NCI-H345 (cell line): ENCODE measurements at places on chromosomes 7 and 10.

DNA sequence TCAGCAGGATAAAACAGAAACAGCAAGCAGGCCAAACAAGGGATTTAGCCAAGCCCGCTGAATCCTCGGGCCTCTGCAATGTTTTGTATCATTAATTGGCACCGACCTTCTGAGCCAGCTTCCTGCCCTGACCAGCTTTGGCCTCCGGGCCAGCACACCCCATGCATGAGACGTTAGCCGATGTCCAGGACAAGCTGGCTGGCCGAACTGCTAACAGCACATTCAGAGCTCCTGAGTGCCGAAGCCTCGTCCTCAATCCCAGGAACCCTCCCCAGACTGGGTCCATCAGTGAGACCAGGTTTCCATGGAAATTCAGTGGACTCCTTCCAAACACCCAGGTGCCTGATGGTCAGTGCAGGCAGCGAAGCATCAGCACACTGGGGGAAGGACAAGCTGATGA lies 134.3 kb upstream of the PFKP start:
- no peak for DNase-seq

- no peak for DNase-seq
Observed at GRCh38 chr7:131020759-131021261, 286.8 kb upstream of the KLF14 start.

DNA sequence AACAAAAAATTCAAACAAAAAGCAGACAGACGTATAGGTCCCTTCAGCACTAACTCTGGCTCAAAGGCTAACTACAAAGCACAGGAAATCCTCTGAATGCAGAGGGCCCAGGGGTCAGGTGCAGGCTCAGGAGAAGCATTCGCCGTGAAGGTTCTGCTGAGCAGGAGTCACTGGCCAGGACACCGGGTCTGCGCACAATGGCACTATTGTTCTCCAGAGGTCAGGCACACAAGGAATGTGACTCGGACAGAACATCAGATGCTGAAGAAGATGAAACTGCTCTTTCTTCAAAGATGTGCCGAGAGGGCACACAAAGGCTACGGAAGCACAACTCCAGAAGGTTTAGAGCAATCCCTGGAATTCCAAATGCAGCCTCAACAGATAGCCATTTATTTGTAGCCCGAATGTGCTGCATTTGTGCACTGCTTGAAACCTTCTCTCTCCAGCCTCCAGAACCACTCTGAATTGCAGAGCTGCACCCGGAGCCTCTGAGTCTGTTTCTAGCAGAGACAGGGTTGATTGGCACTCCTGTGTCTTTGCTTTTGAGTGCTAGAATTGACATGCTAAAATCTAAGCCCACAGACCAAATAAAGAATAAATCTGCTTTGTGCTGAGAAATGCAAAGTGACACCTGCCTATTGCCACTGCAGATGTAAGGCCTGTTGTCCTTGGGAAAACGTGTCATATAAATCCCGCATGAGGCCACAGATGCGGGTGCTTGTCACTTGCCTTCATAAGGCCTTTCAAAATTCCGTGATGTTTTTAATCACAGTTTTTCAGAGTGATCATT lies 85.4 kb upstream of the AFAP1L2 start:
- DNase-seq: no peak

- DNase-seq: no peak
Observed at GRCh38 chr10:132452216-132452650, 55.2 kb downstream of the PWWP2B start.

- no peak for DNase-seq
Observed at GRCh38 chr10:27774831-27775230, 29.2 kb upstream of the MKX start.

DNA sequence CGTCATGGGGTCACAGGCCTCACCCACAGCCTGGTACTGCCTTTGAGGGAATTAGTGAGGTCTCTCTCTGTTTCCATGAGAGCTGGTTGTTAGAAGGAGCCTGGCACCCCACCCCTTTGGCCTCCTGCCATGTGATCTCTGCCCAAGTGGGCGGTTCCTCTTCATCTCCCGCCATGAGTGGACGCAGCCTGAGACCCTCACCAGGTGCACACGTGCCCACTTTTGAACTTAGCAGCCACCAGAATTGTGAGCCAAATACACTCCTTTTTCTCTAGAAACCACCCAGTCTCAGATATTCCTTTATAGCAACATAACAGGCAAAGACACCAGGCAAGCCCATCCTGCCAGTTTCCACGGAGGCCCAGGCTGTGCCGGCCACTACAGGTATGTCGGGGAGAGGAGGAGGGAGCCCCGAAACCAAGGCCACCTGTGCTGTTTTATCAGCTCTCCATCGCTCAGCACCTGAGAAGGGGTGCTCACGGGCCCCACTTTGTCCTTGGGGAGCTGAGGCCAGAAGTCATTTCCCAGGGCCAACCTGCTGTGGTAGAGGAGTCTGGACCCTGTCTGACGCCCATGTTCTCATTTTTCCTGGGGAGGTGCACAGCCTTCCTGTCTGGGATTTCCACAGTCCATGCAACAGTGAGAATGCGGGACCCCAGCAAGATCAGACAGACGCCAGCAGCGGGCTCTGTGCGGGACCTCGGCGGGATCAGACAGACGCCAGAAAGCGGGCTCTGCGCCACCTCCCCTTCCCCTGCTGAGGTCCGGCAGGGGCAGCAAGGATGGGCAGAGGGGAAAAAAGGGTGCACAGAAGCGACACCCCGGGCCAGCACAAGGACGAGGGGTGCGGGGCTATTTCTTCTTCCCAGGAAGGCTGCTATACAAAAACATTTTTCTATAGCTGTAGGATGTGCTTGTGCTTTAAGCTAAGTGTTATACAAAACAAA lies 220.5 kb downstream of the ELFN1 start:
- DNase-seq: no peak

DNA sequence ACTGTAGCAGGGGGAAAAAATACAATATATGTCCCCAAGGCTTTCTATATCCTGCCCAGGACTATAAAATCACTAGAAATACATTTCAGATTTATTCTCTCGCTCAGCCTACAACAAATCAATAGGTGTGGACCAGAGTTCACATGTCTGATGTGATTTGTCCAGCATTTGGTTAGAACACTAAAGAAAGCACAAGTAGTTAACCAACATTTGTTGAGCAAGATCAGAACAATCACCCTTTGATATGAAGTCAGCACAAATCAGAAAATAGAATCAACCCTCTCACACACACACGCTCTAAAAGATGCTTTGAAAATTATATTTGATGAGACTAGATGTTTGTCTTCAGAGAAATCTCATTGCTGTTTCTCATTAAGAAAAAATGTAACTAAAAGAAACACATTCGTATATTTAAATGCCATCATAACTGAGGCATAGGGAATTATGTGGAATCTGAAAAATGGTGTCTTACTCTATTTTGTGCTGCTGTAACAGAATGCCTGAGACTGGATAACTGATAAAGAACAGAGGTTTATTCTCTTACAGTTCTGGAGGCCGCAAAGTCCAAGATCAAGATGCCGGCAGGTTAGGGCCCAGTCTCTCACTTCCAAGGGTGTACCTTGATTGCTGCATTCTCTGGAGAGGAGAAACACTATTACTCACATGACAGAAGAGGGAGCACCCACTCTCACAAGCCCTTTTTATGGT lies 10.5 kb downstream of the AKR1D1 start:
- no peak for DNase-seq

GRCh38 chr7:95772771-95773581 lies 622 bp downstream of the DYNC1I1 start:
- peak; percentile 24 for DNase-seq

- DNase-seq: no peak
Observed at GRCh38 chr10:26946102-26946811, 85.5 kb upstream of the ABI1 start.

DNA sequence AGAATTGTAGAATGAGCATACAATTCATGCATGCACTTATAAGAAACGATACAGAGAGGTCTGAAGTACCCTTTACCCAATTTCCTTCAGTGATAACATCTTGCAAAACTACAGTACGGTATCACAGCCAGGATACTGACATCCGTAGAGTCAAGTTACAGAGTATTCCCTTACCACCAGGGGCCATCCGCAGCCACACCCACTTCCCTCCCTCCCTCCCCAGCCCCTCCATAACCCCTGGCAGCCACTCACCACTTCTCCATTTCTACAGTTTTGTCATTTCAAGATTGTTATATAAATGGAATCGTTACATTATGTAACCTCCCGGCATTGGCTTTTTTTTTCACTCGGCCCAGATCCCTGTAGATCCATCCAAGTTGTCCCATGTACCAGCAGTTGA lies 113.6 kb upstream of the RET start:
- DNase-seq: no peak

- DNase-seq: no peak
Observed at GRCh38 chr10:131168238-131168875, 143.2 kb downstream of the TCERG1L start.

DNA sequence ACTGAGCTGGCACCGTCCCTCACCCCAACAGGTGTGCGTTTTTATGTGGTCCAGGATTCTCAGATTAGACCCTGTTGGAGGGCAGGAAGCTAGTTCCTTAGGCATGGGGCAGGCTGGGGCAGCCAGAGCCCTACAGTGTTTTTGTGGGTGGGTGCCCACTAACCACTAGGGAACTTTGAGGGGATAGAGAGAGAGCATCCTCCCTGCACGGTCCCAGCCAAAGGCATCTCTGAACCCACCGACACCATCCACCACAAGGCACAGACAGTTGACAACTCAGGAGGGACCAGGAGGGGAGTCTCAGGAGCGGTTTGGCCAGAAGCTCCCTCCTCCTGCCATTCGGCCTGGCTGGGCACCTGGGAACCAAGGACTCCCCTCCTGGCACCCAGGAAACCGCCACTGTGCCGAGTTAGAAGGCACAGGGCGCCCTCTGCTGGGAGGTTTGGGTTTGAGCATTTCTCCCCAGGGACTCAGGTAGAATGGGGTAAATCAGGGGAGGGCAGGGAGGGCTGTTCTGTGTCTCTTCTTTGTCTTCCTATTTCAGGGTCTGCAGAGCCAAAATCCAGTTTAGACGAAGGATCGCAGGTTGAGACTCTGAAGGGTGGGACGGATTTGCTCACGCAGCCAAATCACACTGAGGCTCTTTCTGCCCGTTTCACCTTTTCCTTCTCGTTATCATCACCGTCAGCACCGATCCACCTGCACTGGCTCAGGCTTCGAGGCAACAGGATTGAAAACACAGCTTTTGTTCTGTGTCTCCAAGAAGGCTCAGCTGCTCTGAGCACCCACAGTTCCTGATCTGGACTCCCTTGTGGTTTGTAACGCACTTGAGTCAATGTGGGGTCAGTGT lies 84.8 kb upstream of the COL13A1 start:
- peak; percentile 20 for DNase-seq

DNA sequence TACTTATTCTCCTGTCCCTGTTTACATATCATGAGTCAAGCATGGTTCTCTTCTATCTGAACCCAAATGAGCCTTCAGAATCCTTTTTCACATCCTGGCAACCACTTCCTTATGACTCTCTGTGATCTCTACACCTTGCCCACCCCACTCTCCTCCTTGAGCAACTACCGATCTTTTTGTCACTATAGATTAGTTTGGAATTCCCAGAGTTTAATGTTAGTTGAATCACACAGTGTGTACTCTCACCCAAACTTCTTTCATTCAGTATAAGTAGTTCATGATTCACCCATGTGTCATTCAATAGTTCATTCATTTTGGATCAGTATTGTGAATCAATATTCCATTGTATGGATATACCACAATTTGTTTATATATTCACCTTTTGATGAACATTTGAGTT lies 55.3 kb downstream of the TFAM start:
- DNase-seq: no peak

GRCh38 chr10:9009505-9009904 lies 955.0 kb downstream of the GATA3 start:
- no peak for DNase-seq

- peak; percentile 69 for DNase-seq
Observed at GRCh38 chr7:148277042-148277660, 313.4 kb upstream of the C7orf33 start.

DNA sequence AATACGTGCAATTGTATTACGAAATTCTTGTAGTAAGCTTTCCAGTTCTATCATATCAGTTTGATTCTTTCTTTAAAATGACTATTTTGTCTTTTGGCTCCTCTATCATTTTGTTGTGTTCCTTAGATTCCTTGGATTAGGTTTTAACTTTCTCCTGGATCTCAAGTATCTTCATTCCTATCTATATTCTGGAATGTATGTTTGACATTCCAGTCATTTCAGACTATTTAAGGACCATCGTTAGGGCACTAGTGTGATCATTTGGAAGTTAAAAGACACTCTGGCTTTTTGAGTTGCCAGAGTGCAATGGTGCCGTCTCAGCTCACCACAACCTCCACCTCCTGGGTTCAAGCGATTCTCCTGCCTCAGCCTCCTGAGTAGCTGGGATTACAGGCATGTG lies 45.7 kb upstream of the SFTPD start:
- no peak for DNase-seq

DNA sequence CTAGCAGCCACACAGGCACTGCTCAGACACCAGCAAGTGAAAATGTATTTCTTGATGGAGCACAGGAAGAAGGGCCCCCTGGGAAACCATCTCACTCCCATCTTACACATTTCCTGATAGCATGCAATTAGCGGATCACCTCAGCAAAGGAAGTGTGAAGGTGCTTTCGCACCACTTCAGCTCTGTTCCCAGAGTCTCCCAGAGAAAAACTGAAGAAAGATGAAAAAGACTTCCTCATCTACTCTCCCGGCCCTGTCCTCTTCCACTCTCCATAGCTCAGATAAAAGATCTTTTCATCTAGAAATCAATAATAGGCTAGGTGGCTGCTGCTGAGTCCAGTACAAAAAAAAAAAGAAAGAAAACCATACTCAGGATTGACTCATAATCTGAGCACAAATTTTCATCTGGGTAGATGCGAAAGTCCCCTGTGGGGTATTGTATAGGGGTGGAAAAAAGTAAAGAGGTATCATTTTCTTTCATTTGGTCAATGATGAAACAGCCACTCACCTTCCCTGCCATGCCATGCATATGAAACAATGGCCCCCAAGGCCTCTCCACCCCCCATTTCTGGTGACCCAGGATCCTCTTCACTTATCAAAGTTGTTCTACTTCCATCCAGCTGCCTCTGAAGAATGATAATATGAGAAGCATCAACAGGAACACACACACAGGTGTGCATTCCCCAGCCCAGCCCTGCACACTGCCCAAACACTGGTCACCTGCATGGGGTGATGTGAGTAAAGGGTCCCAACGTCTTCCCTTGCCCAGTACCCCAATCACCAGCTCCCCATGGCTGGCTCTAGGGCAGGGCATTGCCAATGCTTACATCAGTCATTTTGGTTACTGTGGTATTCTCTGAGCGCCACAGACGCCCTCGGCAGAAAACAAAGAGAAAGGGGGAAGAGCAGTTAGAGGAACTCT lies 48.8 kb upstream of the DGKI start:
- no peak for DNase-seq

GRCh38 chr7:87199241-87199640 lies 20.3 kb downstream of the TMEM243 start:
- no peak for DNase-seq

- no peak for DNase-seq
Observed at GRCh38 chr7:72032934-72033333, 379.2 kb downstream of the CALN1 start.

DNA sequence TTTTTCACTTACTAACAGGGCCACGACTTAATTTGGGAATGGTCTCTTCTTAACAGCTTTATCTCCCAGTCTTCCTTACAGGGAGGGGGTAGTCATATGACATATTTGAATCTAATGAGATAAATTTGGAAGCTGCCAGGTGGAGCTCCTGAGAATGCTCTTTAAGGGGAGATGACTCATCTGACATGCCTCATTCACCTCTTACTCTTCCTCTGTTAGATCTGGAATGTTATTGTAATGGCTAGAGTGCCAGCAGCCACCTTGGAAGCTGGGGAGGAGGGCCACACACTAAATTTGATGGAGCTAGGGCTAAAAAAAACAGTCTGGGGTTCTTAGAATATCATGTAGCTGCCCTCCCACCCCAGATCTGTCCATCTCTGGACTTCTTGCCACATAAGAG lies 22.7 kb downstream of the HECW1 start:
- DNase-seq: no peak

- DNase-seq: no peak
Observed at GRCh38 chr10:78170026-78170475, 136.4 kb downstream of the RPS24 start.
